ENCODE measurements at places on chromosomes 5 and 9. TPM values are rescaled to one million over a fixed set of nuclear protein-coding genes. Genes with fewer than 3 reads are reported as not detected.

Gene SHISAL2B
- not detected for total RNA-seq

Gene SPATA31D4
- total RNA-seq: not detected

Gene ARID3C
- total RNA-seq: not detected

Gene PGGT1B
- total RNA-seq: 3.4 TPM

Gene PTPRD
- total RNA-seq: 43.0 TPM

Gene SLC46A2
- not detected for total RNA-seq

Gene ADRA1B
- 9.0 TPM for total RNA-seq

Gene KCNN2
- 5.8 TPM for total RNA-seq

Gene BHMT2
- total RNA-seq: 1.9 TPM

Gene TAS2R1
- not detected for total RNA-seq

- no peak for DNase-seq
Measured at GRCh38 chr5:74503-75109, 17.4 kb upstream of the PLEKHG4B start.

DNA sequence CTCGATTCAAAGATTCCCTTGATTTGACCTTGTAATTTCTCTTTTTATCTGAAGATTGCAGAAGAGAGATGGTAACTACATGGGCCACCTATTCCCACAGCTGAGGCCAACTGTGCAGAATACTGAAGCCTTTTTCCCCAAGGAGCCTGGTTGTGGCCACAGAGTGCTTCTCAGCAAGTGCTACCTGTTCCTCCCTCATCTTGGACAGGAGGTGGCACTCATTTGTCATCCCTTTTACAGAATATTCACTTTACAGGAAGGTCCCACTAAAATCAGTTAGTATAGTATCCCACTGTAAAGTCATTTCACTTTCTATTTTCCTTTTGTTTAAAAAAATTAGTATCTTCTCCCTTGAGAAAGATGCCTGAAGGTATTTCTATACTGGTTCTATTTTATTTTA, 346.4 kb downstream of the ARL15 start:
- DNase-seq: no peak

- no peak for DNase-seq
Measured at GRCh38 chr9:31030741-31031202, 1353.7 kb upstream of the ACO1 start.

- peak; percentile 47 for DNase-seq
Measured at GRCh38 chr9:137299938-137300337, 2.1 kb downstream of the NRARP start.

DNA sequence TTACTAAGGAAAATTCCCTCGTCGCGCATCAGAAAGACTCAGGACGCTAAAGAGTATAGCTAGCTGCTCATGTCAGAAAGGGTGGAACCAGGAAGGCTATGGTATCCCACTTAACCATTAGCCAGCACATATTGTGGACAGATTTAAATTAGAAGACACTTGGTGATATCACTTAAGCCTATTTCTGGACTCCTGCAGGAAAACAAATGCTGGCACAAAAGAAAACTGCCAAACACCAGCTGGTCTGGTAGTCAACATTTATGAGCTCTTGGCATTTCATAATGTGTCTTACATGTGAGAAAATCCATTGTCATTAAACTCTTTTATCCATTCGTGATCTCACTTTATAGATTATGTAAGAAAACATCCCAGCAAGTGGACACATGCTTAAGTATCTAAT, 377.4 kb downstream of the PTPRD start:
- DNase-seq: no peak

DNA sequence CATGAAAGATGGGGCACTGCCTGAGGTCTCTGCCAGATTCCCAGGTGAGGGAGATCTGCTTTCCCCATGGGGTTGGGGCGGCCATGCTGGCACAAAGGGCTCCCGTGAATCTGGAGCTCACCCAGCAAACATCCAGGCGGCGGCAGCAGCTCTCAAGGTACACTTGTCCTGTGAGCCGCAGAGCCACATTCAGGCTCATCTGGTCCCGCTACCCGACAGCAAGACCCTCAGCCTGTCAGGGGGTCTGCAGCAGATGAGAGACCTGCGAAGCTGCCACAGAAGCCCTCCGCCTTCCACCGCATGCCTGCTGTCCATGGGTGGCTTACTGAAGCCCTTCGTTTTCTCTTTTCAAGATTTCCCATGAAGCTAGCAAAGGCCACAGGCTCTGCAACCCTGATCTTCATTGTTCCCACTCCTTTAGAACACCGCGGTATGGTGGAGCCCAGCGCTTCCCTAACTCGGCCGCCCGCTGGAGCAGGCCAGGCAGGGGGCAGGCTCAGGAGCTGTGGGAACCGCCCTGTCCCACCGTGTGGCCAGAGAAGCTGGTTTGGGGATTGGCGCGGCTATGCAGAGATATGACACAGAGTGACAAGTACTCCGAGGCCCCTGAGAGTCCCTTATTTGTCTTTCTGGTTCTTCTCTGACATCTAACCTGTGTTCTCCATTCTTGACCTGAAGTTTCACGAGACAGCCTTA, 8.8 kb downstream of the LRRC14B start:
- no peak for DNase-seq

DNA sequence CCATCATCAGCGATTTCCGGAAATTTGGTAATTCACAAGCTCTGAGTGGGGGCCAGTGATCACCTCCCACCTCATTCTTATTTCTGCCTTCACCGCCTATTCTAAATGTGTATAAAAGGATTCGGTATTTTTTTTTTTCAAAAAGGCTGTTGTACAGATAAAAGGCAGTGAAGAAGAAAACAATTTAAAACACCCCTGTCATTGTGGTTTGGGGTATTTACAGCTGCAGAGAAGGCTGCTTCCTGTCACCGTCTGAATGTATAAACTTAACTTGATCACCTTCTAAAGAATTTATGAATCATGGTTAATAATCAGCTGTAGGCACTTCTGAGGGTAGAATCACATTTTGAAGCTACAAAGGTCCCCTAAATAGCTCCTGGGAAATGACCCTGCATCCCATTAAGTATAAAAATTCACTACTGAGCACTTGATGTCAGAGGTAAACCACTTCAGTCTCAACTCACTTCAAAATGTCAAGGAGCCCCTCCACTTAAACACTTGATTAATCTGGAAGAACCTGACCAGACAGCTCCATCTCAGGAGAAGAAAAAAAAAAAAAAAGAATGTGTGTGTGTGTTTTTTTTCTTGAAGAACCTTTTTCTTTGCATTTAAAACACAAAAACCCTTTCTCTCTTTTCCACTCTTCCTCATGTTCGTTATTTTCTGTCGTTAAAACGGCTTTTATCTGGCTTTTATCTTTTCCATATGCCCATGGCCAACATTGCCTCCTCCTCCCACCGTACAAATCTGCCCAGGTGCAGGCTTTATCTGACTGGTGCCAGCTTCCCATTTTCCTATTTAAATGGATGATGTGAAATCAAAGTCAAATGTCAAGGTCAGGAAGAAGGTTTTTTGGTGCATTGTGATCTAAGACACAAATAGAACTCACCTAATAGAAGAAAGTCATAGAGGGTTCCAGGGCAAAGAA, 291.2 kb downstream of the IRX1 start:
- DNase-seq: no peak

GRCh38 chr9:134689321-134690181, 47.9 kb downstream of the COL5A1 start:
- peak; percentile 68 for DNase-seq

GRCh38 chr5:72290356-72291133, 29.5 kb downstream of the MRPS27 start:
- no peak for DNase-seq

- no peak for DNase-seq
Measured at GRCh38 chr5:28896949-28897348, 1858.6 kb upstream of the CDH9 start.

DNA sequence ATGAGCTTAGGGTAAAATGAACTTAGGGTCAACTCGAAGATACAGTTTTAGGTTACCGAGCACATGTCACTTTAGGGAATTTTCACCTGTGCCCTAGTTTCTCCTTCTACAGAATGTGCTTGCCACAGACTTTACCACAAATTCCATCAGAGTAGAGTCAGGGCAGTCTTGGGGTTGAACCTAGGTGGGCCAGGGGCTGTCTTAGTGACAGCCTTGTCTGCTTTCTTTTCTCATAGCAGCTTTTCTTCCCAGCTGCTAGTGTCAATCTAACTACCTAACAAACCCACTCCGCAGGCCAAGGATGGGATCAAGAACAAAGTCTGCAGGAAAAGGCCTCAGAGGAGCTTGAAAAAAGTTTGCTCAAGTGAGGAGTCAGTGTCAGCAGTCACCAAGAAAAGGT, 458.1 kb upstream of the CDH18 start:
- no peak for DNase-seq

DNA sequence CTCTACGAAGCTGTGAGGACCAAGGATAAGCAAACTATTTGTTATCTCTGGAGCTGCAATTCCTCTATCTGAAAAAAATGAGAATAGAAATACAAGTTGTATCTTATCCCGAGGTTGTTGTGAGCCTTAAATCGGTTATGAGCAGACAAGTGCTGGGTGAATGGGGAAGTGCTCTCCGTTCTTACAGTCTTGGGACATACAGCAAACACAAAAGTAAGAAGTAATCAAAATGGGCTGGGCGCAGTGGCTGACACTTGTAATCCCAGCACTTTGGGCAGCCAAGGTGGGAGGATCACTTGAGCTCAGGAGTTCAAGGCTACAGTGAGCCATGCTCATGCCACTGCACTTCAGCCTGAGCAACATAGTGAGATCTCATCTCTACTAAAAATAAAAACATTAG, 31.7 kb downstream of the ITK start:
- no peak for DNase-seq

DNA sequence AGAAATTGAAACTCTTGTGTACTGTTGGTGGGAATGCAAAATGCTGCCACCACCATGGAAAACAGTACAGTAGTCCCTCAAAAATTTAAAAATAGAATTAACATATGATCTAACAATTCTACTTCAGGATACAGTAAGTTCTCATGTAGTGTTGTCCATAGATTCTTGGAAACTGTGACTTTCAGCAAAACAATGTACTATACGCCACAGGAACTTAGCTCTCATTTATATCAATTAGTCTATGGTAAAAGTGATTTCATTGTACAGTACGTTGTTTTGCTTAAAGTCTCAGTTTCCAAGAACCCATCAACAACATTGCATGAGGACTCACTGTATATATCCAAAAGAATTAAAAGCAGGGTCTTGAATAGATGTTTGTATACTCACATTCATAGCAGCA, 233.5 kb upstream of the GAS1 start:
- DNase-seq: no peak

DNA sequence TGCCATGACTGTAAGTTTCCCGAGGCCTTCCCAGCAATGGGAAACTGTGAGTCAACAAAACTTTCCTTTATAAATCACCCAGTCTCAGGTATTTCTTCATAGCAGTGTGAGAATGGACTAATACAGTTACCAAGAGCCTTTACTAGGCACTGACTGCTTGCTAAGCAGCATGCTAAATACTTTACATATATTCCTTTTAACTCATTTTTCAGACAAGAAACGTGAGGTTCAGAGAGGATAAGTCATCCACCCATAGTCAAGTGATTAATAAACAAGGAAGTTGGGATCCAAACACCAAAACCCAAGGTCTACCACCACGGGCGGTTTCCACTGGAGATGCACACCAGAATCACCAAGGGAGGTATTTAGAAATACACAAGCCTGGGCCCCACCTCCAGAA, 50.8 kb downstream of the GABBR2 start:
- no peak for DNase-seq

- DNase-seq: no peak
Measured at GRCh38 chr9:137397675-137398423, 25.1 kb downstream of the EXD3 start.
